ENCODE measurements at places on chromosomes 2 and 18. TPM values are rescaled to one million over a fixed set of nuclear protein-coding genes. Genes with fewer than 3 reads are reported as not detected.

DNA sequence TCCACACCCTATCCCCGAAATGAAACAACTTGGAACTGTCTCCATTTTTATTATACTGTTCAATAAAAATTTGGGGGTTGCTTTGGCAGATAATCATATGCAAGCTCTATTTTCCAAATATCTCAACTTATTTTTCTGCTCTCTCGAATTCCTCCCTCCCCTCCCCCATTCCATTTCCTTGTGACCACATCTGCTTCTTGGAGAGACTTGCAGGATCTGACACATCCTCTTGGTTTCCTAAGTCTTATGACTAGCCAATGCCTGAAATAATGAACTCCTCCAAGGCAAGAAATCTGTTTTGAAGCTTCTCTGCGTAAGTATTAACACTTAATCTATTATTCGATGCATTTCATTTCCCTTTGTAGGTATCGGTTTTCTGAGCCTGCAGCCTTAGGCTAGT is 16.1 kb downstream of the TGIF1 start:
- H3K4me3 ChIP-seq = no peak overlapping the region
- H3K36me3 ChIP-seq = no peaks in the 10 kb centered on the region
- no peaks in the 10 kb centered on the region for H3K27me3 ChIP-seq
- no peak overlapping the region for H3K27ac ChIP-seq
- no peaks in the 10 kb centered on the region for H3K4me1 ChIP-seq

DNA sequence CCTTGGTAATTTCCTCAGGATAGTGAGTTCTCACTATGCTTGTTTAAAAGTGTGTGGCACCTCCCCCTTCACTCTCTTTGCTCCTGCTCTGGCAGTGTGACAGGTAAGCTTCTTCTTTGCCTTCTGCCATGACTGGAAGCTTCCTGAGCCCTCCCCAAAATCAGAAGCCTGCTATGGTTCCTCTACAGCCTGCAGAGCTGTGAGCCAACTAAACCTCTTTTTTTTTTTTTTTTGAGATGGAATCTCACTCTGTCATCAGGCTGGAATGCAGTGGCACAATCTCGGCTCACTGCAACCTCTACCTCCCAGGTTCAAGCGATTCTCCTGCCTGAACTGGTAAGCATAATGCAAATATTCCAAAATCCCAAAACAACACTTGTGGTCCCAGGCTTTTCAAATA is 80.0 kb downstream of the SOWAHC start:
- H3K4me3 ChIP-seq = no peak overlapping the region
- H3K36me3 ChIP-seq = no peaks in the 10 kb centered on the region
- peaks cover 18% of the 10 kb centered on the region for H3K4me1 ChIP-seq
- no peaks in the 10 kb centered on the region for H3K27me3 ChIP-seq

DNA sequence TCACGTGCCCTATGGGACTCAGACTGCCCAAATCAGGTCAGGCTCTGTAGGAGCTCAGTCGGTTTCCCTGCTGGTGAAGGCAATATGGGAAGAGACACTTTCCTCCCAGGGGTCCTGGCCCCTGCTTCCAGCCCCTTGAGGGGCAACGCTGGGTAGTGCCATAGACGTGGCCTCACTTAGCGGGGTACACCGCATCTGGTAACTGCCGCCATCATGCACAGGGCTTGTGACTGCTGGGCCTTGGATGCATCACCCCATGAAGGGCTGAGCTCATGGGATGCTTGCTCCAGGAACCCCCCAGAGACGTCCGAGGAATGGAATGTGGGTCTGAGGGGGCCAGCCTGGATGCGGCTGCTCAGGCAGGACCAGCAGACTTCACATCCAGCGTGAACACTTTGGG is 127.3 kb upstream of the HDAC4 start:
- H3K27me3 ChIP-seq = no peaks in the 10 kb centered on the region
- H3K27ac ChIP-seq = no peak overlapping the region
- no peak for DNase-seq
- H3K4me1 ChIP-seq = no peaks in the 10 kb centered on the region
- H3K4me3 ChIP-seq = no peak overlapping the region

GRCh38 chr18:24935008-24935407 is 417.0 kb downstream of the ZNF521 start:
- no peak overlapping the region for H3K27ac ChIP-seq
- no peaks in the 10 kb centered on the region for H3K36me3 ChIP-seq
- H3K4me3 ChIP-seq = no peak overlapping the region
- H3K27me3 ChIP-seq = no peaks in the 10 kb centered on the region
- no peak for DNase-seq
- H3K4me1 ChIP-seq = no peaks in the 10 kb centered on the region

DNA sequence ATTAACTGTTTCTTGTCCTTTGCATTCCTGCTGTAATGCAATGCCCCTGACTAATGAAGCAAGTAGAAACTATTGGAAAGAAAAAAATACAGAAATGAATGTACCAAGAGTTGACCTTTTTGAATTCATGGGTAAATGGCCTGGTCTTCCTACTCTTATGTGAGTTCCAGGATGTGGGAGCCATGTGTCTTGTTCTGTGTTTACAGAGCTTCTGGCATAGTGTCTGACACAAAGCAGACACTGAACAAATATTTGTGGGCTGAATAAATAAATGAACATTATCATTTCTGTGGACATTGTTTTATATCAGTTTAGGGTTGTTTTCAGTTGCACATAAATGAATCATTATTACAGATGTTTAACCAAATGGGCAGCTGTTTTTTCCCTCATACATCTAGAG is 155.5 kb downstream of the CD8B2 start:
- H3K4me1 ChIP-seq = no peaks in the 10 kb centered on the region
- H3K27ac ChIP-seq = no peak overlapping the region
- H3K27me3 ChIP-seq = no peaks in the 10 kb centered on the region
- no peak for DNase-seq
- H3K4me3 ChIP-seq = no peak overlapping the region

GRCh38 chr2:3405876-3406275 is 26.4 kb downstream of the TRAPPC12 start:
- no peak overlapping the region for H3K27ac ChIP-seq
- H3K4me3 ChIP-seq = no peak overlapping the region
- H3K36me3 ChIP-seq = no peaks in the 10 kb centered on the region
- no peaks in the 10 kb centered on the region for H3K27me3 ChIP-seq
- H3K4me1 ChIP-seq = no peaks in the 10 kb centered on the region

DNA sequence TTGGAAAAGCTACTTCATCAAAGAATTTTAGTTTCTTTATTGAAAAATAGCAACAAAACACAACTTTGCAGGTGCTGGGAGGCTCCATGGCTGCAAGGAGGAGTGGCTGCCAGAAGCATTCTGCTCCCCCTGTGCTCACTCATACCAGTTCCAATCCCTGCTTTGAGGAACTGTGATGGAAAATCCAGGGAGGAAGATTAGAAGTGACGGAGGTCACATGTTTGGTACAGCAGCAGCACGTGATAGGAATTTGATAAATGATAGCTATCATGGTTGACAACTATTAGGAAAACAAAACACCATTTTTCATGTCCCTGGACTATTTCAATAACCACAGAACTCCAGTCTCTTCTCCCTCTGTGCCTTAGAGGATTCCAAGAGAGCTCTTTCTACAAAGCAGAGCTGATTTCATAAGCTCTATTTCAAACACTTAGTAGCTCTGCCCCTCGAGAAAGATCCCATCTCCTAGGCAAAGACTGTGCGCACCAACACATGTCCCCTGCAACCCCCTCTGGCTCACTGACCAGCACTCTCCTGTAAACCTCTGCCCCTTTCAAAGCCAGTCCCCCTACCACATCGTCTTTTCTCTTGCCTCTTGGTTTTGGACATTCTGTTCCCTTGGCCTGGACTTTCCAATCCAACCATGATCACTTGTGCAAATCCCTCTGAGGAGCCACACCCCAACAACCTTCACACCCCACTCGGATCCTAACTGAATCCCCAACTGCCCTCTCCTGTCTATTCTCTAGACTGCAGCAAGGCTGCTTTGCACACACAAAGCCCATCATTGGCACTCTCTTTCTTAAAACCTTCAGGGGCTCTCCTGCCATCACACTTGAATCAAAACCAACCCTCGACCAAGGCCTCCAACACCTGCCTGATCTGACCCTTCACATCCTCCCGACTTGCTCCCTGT is 352.4 kb upstream of the PKDCC start:
- no peak overlapping the region for H3K27ac ChIP-seq
- no peak for DNase-seq
- no peaks in the 10 kb centered on the region for H3K36me3 ChIP-seq
- no peaks in the 10 kb centered on the region for H3K4me1 ChIP-seq
- H3K27me3 ChIP-seq = no peaks in the 10 kb centered on the region

The NXPH2 gene
- total RNA-seq = not detected

The EPB41L3 gene
- 9.2 TPM for total RNA-seq

GRCh38 chr2:207251573-207252192 is 85.9 kb upstream of the KLF7 start:
- no peaks in the 10 kb centered on the region for H3K36me3 ChIP-seq
- no peak overlapping the region for H3K4me3 ChIP-seq
- H3K27me3 ChIP-seq = no peaks in the 10 kb centered on the region

DNA sequence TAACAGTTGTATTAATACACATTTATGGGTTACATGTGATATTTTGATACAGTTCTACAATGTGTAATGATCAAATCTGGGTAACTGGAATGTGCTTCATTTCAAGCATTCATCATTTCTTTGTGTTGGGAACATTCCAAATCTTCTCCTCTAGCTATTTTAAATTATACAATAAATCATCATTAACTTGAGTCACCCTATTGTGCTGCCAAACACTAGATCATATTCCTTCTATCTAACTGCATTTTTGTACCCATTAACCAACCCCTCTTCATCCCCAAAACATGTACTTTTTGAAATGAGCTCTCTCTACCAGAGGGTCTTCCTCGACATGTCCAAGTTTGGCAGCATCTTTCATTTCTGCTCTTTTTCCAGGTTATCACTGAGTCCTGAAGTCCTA is 81.1 kb upstream of the TTC39C start:
- no peaks in the 10 kb centered on the region for H3K36me3 ChIP-seq
- H3K4me3 ChIP-seq = no peak overlapping the region
- H3K27ac ChIP-seq = no peak overlapping the region
- H3K4me1 ChIP-seq = no peaks in the 10 kb centered on the region
- no peaks in the 10 kb centered on the region for H3K27me3 ChIP-seq
- no peak for DNase-seq

The CREB1 gene
- total RNA-seq = 19.9 TPM

- H3K27me3 ChIP-seq = no peaks in the 10 kb centered on the region
- H3K4me1 ChIP-seq = no peaks in the 10 kb centered on the region
- H3K27ac ChIP-seq = no peak overlapping the region
- DNase-seq = no peak
- no peak overlapping the region for H3K4me3 ChIP-seq
Observed at GRCh38 chr2:140023291-140023690, 1243.1 kb upstream of the NXPH2 start.

The PLGLB2 gene
- total RNA-seq = 2.9 TPM
